ENCODE measurements at places on chromosomes 3 and 15. TPM values are rescaled to one million over a fixed set of nuclear protein-coding genes. Genes with fewer than 3 reads are reported as not detected.

- no peak for DNase-seq
Observed at GRCh38 chr15:67140078-67140833, 74.9 kb downstream of the SMAD3 start.

Gene CCDC39
- 0.09 TPM for total RNA-seq

Gene SYNM
- total RNA-seq: 0.16 TPM

DNA sequence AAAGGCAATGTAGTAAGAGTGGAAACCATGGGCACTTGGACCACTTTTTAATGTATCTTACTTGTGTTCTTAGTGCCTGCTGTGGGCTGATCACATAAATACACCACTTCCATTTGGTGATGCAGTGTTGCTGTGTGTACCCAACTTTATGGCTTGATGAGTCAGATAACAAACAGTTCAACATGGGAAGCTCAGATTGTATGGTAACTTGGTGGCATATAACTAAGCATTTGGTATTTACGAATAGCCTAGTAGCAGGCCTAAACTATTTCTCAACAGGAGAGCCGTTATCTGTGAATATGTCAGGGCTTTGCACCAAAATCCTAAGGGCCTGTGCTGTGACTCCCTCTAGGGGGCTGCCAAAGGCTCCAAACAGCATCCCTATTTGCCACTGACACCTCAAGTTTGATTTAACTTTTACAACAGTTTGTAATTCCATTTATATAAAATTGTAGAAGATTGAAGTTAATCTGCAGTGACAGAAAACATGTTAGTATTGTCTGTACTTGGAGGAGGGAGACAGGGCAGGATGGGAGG lies 640.4 kb upstream of the CADM2 start:
- no peak for DNase-seq

Gene EAF1
- total RNA-seq: 24.1 TPM

DNA sequence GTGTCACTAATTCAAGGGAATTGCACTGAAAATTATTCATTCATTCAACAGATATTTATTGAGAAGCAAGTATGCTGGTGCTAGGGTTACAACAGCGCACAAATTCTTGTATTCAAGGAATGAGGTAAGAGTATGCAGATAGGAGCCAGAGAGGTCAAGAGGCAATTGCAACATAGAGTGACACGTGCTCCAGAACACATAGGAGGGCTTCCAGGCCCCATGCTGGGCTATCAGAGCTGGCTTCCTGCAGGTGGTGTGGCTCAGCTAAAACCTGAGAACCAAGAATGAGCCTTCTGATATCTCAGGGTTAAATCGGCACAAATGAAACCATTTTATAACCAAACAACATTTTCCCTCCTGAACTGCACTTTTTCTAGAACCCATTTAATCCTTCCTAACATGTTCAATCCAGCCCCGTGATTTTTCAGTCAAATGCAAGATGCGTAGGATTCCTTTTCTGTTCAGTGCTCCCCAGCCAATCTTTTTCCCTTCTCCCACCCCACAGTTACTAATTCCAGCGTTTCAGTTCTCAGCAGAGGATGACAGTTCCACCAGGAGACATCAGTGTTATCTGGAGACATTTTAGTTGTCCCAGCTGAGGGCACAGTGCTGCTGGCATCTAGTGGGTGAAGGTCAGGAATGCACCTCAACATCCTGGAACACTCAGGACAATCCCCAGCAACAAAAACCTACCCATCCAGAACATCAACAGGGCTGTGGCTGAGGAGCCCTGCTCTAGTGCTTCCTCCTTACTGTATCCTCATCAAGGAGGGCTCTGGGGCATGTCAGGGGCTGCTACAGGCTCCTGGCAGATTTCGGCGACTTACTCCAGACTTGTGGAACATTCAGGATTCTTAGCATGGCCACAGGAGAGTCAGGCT lies 13.1 kb downstream of the CCR5AS start:
- DNase-seq: no peak

Gene PIAS1
- total RNA-seq: 43.9 TPM

Gene LRRC31
- total RNA-seq: not detected

Gene POLG
- total RNA-seq: 76.1 TPM

DNA sequence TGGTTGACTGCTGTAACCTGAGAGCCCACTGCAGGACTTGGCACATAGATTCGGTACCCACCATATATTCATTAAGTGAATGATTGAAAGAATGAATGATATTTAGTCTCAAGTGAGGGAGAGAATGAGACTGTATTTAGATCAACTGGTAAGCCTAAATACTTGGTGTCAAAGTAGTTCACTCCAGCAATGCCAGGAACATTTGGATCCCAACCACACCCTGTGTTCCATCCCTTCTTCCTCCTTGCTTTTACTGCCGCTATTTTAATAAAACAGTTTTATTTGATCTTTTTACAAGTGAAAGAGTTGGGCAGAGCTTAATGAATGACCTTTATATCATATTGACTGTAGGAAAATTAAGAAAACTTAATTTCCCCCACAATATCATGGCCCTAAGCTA lies 473.6 kb upstream of the CBLB start:
- DNase-seq: no peak

DNA sequence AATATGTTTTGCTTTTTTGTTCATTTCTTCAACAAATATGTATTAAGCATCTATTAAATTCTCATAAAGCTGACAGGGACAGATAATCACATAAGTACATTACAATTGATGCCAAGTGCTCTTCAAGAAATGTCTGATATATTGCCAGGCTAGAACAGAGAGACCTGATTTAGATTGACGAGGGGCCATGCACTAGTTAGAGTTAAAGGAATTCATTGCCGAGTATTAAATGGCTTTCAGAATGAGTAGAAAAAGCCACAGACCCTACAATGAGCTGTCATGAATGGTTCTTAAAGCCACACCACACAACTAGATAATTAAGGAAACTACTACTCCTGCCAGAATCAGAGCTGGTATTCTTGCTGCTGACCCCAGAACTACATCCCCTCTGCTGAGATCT lies 250.2 kb upstream of the MME start:
- no peak for DNase-seq

- no peak for DNase-seq
Observed at GRCh38 chr3:73405853-73406252, 218.9 kb downstream of the PDZRN3 start.

DNA sequence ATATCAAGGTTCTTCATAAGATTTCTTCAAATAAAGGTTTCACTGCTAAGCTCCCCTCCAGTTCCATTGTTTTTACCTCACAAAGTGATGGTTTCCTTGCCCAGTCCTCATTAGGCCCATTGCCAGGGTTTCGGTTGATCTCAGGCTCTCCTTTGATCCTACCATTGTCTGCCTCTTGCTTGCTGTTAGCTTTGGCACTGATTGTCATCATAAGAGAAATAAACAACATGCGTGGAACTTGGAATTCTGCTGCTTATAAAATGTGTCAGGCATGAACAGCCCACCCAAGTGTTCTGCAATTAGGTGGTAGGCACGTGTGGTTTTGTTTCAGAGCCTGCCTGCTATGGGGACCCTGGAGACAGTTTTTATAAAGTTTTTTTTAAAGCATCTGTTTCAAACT lies 107.6 kb upstream of the BFSP2 start:
- no peak for DNase-seq

GRCh38 chr15:39890621-39891020 lies 29.4 kb downstream of the GPR176 start:
- DNase-seq: no peak

- no peak for DNase-seq
Observed at GRCh38 chr3:55876560-55876959, 389.5 kb upstream of the WNT5A start.

- DNase-seq: no peak
Observed at GRCh38 chr3:40661284-40661683, 136.5 kb downstream of the ZNF621 start.

DNA sequence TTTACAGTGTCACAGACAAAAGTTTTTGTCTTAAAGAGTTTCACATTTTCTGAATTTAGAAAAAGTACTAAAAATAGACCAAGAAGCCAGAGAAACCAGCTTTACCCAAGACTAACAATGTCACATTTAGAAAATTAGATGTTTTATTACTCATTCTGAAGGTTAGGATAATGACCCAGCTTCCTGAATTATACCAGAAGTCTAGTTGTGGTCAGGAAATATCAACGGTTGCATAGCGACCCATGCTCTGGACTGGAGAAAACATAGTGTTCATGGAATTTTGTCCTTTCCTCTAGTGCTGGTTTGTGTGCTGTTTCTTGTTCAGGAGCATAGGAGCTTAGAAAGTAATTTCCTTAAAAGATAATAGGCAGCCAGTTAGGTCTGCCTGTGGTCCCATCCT lies 59.0 kb downstream of the DPPA2 start:
- no peak for DNase-seq

DNA sequence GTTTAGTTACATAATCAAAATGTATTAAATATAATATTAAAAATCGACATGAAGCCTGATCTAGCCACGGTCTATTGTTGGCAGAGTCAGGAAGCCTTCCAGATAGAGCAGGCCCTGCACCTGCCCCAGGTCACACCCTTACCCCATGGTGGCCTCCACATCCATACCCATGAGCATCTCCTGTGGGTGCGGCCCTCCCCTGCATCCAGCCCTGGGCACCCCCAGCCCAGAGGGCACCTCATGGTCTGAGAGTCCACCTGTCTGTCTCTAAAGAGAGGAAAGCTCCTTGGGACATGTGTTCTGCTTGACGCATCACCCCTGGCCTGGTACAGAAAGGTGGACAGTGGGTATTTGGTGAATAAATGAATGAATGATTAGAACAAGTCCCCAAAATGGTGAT lies 37.2 kb upstream of the CSPG4 start:
- no peak for DNase-seq

GRCh38 chr15:69805248-69805953 lies 292.3 kb downstream of the TLE3 start:
- no peak for DNase-seq

GRCh38 chr3:123808812-123809211 lies 75.3 kb downstream of the MYLK start:
- no peak for DNase-seq

GRCh38 chr3:55105647-55106046 lies 177.8 kb upstream of the LRTM1 start:
- DNase-seq: no peak

DNA sequence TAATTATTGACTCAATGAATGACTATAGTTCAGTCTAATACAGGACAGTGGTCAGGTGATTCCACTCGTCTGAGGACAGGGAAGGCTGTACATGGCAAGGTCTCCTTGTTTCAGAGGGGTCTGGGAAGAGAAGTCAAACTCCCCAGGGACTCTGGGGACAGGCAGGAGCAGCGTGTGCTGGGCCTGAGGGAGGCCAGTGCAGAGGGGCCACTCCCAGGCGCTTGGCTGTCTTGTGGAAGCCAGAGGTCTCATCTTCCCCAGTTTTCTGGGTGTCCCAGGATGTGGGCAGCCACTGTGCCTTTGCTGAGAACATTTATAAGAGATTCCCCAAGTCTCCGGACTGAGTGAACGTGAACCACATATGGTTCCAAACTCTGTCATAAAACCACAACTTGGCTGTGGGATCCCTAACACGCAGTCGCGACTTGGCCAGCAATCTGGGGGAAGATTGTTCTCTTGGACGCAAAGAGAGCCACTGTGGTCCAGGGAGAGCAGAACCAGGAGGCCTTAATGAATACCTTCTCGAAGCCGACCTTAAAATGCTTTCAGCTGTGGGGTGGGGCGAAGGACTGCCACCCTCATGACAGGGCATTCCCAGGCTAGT lies 30.4 kb downstream of the BHLHE40 start:
- peak; percentile 9 for DNase-seq

DNA sequence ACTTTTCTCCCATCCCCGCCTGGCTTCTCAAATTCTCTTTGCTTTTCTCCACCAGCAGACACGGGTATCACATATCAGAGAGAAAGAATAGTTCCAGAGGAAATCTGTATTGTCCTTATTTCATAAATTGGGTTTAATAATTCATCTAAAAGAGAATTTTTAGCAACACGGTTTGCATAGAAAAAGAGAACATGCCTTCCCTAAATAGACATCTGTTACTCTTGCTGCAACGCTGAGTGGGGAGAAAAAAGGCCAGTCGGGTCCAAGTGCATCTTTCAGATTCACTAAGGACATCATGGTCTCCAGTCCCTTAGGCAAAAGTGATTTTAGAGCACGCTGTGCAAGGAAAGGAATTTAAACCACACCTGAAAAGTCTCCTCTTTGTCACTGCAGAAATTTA lies 201.3 kb downstream of the ABHD5 start:
- no peak for DNase-seq

Gene IGF2BP2
- total RNA-seq: 2.9 TPM

DNA sequence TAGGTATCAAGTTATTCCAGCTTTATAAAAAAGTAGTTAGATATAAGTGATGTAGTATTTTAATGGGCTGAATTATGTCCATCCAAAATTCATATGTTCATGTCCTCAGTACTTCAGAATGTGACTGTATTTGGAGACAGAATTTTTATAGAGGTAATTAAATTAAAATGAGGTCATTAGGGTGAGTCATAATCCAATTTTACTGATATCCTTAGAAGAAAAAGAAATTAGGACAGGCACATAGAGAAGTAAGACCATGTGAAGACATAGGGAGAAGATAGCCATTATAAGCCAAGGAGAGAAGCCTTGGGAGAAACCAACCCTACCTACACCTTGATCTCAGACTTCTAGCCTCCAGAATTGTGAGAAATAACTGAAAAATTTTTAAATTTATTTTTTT lies 30.3 kb downstream of the RAP2B start:
- DNase-seq: no peak

- no peak for DNase-seq
Observed at GRCh38 chr15:66715181-66715624, 13.2 kb downstream of the SMAD6 start.

DNA sequence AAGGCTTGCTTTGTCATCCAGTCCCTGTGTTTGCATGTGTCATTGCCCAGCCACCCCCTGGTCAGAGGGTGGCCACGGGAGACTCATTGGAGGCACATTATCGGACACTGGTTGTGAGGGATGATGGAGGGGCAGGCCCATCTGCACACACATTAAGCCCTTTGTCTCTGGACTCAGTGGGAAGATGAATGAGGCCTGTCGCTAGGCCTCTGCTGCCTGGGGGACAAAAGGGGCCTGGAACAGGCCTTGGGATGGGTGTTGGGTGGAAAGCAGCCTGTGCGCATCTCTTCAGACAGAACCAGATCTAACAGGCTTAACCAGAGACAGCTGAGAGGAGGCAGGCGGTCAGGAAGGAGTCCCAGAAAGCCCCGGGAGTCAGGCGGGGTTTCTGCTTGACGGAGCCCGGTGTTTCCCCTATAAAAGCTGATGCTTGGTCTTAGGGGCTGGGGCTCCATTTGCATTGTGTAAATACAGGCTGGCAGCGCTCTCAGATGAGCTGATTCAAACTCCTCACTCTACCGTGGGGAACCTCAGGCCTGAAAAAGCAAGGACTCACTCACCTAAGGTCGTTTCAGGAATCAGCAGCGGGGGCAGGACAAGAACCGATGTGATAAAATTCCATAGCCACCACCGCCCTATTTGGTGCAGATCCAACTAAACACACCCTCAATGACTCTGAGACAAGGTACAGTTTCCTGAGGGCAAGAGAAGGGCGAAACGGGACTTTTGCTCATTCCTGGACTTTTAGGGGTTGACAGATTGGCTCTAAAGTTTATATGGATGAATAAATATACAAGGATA lies 17.1 kb upstream of the SKIC8 start:
- no peak for DNase-seq

GRCh38 chr15:84734794-84735479 lies 13.5 kb upstream of the ZNF592 start:
- DNase-seq: peak; percentile 75

GRCh38 chr15:83030021-83030420 lies 18.6 kb upstream of the C15orf40 start:
- no peak for DNase-seq
